HS-5 (cell line): ENCODE measurements at places on chromosomes 6 and 20.

DNA sequence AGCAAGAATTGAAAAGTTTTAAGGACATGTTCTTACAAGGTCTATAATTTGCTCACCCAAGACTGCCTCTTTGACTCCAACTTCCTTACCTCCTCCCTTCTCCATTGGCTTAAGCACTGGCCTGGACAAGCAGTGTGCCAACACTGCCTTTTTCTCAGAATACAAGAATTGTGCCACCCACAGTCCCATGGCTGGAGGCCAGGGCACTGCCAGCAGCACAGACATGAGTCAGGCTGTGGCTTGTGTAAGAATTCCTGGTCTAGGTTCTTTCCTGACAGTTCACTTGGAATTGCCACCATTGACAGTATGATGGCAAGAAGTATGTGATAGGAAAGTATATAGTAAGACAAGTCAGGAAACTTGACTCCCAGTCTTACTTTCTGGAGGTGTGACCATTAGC is 202.7 kb upstream of the MARCKS start:
- peak; percentile 57 for DNase-seq

DNA sequence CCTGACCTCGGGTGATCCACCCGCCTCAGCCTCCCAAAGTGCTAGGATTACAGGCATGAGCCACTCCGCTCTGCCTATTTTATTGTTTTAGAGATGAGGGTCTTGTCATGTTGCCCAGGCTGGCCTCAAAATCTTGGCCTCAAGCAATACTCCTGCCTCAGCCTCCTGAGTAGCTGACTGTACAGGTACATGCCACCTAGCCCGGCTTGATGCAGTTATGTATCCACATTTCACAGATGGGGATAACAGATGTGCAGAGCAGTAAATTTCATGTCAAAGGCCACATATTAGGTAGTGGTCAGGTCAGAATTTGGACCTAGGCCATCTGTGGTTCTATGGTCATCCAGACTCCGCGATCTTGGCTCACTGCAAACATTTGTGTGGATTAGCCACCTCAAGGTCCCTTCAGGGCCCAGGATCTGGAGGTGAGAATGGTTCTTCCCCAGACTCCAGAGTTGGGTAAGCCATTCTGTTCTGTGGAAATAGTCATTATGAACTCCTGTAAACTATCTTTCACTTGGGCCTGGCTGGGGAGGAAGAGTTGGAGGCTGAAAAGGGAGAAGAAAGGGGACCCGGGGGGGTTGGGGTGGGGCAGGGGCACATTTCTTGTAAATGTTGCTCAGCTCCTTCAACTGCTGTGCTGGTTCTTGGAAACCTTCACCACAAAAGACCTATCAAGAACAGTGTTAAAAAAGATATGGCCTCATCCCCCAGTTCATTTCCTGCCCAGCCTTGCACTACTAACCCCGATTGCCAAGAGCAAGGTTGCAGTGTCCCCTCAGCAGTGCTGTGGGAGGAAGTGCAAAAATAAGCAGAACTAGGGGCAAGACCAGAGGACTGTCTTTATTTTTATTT is 13.0 kb downstream of the PIM1 start:
- no peak for DNase-seq

- no peak for DNase-seq
Measured at GRCh38 chr6:54877713-54878317, 31.2 kb downstream of the FAM83B start.

- peak; percentile 96 for DNase-seq
Measured at GRCh38 chr6:43768983-43769525, 957 bp upstream of the VEGFA start.

GRCh38 chr6:106844930-106845329 is 129.6 kb downstream of the CD24 start:
- no peak for DNase-seq

- DNase-seq, result no peak
Measured at GRCh38 chr6:6659600-6660327, 71.2 kb downstream of the LY86 start.

GRCh38 chr6:84902354-84902928 is 138.0 kb upstream of the TBX18 start:
- no peak for DNase-seq
